ENCODE measurements at places on chromosomes 4 and X.

- no peak for DNase-seq
Observed at GRCh38 chr4:39802005-39802404, 104.1 kb downstream of the UBE2K start.

- no peak for DNase-seq
Observed at GRCh38 chr4:147311956-147312355, 168.9 kb upstream of the EDNRA start.

DNA sequence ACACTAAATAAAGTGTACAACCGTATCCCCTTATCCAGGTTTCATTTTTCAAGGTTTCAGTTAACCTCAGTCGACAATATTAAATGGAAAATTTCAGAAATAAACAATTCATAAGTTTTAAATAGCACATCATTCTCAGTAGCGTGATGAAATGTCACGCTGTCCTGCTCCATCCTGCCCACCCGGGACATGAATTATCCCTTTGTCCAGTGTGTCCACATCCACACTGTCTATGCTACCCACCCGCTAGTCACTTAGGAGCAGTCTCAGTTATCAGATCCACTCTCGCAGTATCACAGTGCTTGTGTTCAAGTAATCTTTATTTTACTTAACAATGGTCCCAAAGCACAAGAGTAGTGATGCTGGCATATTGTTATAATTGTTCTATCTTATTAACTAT lies 54.7 kb downstream of the FRYL start:
- DNase-seq: no peak

DNA sequence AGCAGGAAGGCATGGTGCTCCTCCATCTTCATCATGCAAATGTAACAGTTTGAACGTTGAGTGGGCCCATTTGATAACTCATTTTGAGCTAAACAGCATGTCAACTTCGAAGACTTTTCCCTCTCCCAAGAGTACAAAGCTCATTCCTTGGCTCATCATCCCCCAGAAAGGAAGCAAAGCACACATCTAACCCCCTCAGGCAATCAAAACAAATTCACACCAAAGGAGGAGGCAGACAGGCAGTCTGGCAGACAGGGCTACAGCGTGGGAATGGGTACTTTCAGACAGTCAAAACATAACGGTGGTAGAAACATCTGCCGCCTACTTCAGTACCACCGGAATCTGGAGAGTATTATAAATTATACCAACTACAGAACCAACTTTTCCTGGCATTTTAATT lies 81.7 kb downstream of the PCDH19 start:
- no peak for DNase-seq

DNA sequence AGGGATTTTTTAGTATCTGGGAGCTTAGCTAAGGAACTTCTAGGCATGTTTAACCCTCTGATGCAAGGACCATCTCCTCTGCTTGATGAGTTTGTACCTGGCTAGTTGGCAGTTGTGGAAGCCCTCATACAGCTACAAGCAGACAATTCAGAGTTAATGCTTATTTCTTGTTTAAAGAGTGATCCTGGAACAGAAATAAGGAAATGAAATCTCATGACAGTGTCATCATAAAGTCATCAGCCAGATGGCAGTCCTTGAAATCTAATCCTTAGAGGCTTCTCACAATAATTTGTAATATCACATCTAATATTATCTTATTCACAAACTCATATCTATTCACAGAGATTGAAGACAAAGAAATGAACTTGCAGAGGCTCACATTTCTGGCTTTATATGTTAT lies 581.6 kb upstream of the FTHL17 start:
- no peak for DNase-seq

DNA sequence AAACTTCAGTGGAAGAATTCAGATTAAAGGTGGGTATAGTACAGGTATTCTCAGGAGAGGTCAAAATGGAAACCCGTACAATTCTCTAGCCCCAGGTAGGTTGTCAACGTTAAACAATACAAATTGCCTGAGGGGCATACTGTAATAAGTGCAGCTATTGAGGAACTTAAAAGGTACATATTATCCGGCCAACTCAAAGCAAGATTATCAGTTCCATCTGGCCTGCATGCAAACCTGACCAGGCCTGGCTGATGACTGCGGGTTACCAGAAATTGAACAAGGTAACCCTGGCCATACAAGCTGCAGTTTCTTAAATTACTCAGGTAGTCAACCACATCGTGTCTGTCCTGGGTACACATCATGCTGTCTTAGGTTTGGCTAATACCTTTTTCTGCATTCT lies 12.3 kb upstream of the ZNF630 start:
- DNase-seq: no peak

DNA sequence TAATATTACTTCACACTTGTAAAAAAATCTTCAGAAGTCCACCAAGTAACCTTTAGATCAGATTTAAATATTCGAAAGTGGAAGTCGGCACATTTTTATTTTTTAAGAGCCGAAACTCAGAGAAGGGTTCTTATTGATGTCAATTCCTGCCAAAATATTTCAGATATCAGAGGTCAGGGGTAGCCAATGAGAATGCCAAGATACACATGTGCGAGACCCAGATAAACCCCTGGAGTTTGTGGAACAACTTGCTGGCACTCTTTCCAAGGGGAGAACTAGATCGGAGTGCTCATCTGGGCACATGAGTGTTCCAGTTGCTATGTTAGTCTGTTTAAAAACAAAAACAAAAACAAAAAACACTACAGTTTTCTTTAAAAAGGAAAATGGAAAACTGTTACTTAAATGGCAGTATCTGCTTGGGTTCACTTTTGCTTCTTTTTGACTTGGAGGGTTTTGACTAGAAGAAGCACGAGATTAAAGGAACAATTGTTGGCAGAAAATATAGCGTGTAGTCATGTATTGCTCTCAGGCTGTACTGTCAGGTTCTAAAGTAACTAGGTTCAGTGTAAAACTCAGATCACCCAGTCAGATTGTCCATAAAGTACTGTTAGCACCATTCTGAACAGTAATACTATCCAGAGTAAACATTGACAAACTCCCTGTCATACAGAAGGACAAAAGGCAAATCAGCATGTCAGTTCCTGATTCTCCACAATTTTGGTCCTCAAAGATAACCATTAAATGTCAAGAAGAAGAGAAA lies 188.0 kb upstream of the PACRGL start:
- DNase-seq: no peak

DNA sequence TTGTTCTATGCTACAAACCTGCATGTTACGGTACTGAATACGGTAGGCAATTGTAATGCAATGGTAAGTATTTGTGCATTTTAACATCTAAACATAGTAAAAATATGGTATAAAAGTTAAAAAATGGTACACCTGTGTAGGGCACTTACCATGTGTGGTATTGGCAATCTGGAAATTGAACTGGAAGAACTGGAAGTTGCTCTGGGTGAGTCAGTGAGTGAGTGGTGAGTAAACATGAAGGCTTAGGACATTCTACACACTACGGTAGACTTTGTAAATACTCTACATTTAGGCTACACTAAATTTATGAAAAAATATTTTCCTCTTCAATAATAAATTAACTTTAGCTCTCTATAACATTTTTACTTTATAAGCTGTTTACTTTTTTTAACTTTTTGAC lies 78.9 kb downstream of the RRAGB start:
- DNase-seq: no peak

DNA sequence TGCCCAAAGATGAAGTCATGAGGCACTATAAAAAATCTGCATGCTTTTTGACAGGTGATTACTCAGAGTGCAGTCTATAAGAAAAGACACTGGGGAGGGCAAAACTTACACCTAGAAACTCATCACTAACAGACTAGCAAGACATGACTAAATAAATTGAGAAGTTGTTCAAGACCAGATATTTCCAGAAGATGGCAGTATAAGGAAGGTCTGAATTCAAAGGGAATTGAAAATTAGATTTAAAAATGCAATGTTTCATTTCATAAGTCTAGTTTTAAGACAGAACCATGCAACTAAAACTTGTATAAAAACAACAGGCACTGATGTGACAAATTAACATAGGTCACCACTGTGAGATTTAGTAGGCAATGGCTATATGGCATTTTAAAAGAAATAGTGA lies 232.5 kb upstream of the POF1B start:
- no peak for DNase-seq

DNA sequence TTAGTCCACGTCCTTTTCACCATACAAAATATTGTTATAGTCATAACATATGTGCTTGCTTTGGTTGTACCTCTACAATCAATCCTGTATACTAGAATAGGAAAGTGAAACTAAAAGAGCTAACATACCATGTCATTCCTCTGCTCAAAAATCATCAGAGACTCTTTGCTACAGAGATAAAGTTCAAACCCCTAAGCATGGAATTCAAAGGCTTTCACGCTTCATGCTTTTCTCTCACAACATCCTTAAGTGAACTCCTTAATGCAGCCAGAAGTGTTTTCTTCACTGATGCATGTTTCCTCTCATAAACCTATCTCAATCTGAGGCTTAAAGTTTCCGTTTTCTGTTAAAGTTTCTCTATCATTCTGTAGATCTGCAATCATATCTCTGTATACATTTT lies 744.6 kb upstream of the IGFBP7 start:
- DNase-seq: no peak

- DNase-seq: no peak
Observed at GRCh38 chr4:151043803-151044515, 28.9 kb upstream of the LRBA start.

GRCh38 chr4:95421869-95422268 lies 126.9 kb downstream of the UNC5C start:
- DNase-seq: no peak

GRCh38 chrX:2449135-2449886 lies 51.5 kb downstream of the DHRSX start:
- DNase-seq: no peak

All from stimulated activated CD8-positive, alpha-beta memory T cell treated with anti-CD3 and anti-CD28 coated beads, Interleukin-4, amount 100 ng/mL, for 1 hour (primary cell).